ENCODE measurements at places on chromosomes 7 and 10.
A peak's percentile ranks its signal among the peaks of the same experiment; 100 is the strongest.

- ATAC-seq, result peak; percentile 75
These were observed 32.8 kb downstream of the CPVL start for GRCh38 chr7:29113384-29114102.

DNA sequence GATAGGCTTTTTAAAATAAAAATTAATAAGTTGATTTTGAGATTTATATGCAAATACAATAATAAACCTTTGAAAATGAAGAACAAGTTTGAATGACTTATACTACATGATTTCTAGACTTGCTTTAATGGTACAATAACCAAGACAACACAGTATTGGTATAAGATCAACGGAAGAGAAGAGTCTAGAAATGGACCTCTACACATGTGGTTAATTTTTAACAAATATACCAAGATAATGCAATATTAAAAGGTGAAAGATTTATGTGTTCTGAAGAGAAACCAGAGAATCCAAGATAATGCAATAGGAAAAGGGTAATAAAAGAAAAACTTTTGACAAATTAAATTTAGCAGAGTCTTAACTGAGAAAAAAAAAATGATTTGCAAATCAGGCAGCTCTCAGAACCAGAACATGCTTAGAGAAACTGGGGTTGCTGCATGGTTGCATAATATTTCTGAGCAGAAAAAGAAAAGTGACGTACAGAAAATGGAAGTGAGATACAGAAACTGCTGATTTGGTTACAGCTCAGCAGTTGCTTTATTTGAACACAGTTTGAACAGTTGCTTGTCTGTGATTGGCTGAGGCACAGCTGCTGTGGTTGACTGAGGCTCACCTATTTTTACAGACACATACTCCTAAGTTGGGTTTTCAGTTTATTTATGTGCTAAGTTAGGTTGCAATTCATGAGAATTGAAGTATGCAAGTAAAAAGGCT, 365.9 kb downstream of the CRPPA start:
- no peak for ATAC-seq

- ATAC-seq, result peak; percentile 76
These were observed 16.0 kb upstream of the SLC29A3 start for GRCh38 chr10:71302874-71303568.

- no peak for ATAC-seq
These were observed 120.3 kb upstream of the FOXK1 start for GRCh38 chr7:4561795-4562194.

DNA sequence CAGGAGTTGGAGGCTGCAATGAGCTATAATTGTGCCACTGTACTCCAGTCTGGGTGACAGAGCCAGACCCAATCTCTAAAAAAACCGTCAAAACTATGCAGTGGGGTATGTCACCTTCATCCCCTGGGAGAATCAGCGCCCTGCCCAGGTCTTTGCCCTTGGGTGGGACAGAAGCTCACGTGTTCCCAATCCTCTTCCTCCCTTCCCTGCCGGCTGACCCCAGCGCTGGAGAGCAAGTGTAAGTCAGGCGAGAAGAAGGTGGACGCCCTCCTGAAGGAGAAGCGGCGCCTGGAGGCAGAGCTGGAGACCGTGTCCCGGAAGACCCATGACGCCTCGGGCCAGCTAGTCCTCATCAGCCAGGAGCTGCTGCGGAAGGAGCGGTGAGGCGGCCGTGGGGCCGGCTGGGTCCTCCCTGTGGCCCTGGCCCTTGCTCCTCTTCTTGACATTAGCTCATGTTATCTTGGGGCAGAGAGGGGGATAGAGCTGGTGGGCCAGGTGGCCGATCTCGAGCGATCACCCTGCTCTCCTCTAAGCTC, 64.8 kb upstream of the GTF2IRD1 start:
- no peak for ATAC-seq

- ATAC-seq, result peak; percentile 83
These were observed 3.9 kb downstream of the UBE2H start for GRCh38 chr7:129948877-129949291.

DNA sequence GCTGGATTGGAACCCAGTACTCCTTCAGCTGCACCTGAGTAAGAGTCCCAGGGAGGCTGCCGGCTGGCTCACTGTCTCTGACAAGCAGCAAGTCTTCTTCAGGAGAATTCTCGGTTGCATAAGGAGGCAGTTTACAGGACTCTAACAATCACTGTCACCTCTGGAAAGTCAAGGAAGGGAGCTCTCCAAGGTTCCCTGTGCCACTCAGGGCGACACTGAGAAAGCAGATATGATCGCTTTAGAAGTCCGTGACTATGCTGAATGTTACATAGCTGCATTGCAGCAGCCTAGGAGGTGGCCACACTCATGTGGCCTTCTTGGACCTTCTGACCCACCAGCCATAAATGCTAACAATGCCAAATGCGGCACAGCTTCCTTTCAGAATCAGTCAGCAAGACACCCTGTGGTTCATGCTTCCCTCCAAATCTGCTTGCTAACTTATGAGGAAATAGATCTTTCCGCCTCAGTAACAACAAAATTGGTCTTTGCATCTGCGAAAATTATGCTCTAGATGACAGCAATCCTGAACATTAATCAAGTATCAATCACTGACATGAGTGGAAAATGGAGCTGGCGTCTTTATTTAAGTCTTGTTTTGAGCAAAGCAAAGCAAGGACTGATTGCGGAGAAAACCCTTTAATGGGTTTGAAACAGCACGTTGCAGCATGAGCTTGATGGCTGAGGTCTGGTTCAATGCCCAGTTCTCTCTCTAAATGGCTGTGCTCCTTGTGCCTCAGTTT, 132.9 kb downstream of the ATXN7L1 start:
- ATAC-seq, result no peak

GRCh38 chr10:127485153-127485857, 63.8 kb upstream of the NPS start:
- ATAC-seq, result peak; percentile 45

- no peak for ATAC-seq
These were observed 356.3 kb downstream of the DNAJB6 start for GRCh38 chr7:157693071-157693520.

GRCh38 chr7:104791080-104791479, 222.9 kb upstream of the KMT2E start:
- ATAC-seq, result no peak

DNA sequence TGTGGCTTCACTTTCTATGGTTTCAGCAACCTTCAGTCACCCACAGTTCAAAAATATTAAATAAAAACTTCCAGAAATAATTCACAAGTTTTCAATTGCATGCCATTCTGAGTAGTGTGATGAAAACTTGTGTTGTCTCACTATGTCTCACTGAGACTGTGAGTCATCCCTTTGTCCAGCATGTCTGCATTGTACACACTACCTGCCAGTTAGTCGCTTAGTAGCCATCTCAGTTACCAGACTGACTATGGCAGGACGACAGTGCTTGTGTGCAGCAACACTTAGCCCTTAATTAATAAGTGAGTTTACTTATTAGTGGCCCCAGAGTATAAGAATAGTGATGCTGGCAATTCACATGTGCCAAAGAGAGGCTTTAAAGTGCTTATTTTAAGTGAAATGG, 22.5 kb downstream of the CCDC186 start:
- peak; percentile 99 for ATAC-seq

DNA sequence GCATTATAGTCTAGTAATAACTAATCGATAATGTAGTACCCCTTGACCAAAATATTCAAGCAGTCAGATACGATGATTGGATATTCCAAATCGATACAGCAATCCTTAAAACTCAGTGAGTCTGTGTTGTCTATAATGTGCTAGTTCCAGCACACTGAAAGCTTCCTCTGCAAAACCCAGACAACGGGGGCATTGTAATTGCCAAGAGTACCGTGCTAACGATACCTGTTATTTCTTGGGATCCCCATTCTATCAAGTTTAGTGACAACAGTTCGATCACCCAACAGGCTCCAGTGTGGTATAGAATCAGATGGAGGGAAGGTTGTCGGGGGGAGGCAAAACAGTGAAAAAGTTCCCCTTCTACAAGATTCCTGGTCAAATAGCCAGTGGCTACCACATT, 865 bp downstream of the ZNF438 start:
- ATAC-seq, result no peak

DNA sequence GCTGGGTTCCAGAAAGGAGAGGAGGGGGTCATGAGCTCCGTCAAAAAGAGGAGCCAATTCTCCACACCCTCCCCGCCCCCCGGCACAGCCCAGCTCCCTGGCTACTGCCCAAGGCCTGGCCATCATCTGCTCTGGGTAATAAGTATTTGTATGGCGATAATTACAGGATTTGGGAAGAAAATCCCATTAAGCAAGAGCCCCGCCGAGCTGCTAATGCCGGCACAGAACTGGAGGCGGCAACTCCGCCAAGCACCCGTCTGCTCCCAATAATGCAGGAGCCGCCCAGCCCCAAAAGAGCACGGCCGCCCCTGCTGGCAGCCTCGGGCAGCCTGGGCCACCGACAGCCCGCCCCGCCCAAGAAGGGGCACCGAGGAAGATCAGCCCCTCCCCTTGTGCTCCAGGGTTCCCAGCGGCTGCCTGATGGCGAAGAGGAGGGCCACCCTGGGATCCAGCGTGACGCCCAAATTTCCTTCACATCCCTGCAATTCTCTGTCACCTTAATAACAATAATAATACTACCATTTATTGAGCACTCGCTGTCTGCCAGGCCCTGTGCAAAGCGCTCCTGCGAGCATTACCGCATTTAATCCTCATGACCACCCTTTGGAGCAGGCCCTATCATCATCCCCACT, 5.9 kb downstream of the SLIT1 start:
- ATAC-seq, result peak; percentile 87

DNA sequence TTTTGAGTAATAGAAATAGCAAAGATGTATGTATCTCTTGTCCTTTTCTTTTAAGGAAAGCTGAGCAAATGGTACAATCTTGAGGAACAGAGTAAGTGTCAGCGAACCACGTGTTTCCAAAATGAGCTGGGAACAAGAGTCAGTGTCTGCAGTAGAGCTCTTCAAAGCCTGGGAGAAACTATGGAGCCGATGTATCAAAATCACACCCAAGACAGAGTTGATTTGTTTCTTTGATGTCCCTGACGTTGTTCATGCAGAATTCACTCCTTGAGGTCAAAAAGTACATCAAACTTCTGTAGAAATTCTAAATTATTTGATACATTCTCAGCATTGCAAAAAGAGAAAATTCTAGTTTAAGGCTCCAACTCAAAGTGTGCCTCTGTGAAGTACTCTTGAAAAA, 216.5 kb downstream of the SKIDA1 start:
- ATAC-seq, result no peak

DNA sequence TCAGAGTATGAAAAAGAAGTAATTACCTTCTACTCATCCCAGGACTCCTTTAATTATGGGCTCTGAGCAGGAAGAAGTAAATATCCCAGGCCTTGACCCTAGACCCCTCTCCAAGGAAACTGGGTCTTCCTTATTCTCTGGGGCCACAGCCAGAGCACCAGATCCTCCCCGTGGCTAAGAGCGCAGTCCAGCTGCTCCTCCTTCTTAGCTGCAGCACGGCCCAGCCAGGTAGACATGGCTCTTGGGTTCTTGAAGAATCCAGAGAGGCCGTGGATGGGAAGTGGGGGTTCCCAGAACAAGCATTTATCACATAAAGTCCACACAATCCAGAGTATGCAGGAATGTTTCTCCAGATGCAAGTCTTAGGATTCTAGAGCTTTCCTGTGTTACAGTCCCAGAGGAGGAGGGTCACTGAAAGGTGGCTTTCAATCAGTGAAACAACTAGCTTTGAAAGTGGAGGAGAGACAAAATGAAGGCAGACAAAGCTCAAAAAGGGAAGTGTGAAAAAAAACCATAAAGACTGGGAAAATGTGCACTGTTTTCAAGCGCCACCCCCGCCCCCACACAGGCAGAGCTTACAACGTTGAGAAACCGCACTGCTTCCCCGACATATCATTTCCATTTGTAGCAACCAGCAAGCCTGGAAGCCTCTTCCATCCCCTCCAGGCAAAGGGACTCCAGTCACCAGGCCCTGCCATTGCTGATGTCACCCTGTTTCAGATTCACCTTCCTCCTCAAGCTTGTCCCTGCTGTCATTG, 396.5 kb upstream of the MKI67 start:
- no peak for ATAC-seq

- no peak for ATAC-seq
These were observed 4.9 kb downstream of the SMARCD3 start for GRCh38 chr7:151243408-151244195.

GRCh38 chr7:2719007-2719406, 31.0 kb downstream of the AMZ1 start:
- peak; percentile 78 for ATAC-seq

GRCh38 chr10:12042409-12042796, 206 bp downstream of the UPF2 start:
- peak; percentile 48 for ATAC-seq

GRCh38 chr10:127349737-127350136, 153.3 kb upstream of the INSYN2A start:
- no peak for ATAC-seq

- no peak for ATAC-seq
These were observed 12.7 kb upstream of the EFCAB10 start for GRCh38 chr7:105594034-105594433.

GRCh38 chr10:21487416-21488180, 37.9 kb downstream of the SKIDA1 start:
- no peak for ATAC-seq

GRCh38 chr10:12208460-12208859, 12.5 kb downstream of the CDC123 start:
- ATAC-seq, result no peak

GRCh38 chr7:49564379-49564714, 209.1 kb upstream of the VWC2 start:
- no peak for ATAC-seq

GRCh38 chr7:103687272-103687671, 241.3 kb upstream of the SLC26A5 start:
- no peak for ATAC-seq

DNA sequence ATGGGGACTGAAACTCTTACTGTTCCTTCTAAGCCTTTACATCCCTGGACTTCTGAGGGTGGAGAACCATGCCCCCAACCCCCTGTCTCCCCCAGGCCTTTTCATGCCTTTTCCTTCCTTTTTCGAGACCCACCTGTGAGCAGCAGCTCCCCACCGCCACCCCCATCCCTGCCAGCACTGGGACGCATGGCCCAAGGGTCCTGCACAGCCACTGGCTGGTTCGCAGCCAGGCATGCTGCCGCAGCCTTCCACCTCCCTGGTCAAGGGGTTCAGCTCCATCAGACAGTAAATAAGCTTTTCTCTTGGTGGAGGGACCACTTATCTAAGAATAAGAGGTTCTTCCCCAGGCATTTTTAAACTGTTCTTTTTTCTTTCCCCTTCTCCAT, 584.4 kb downstream of the GRM8 start:
- ATAC-seq, result no peak

All from SK-N-SH treated with all-trans-retinoic acid at 6 μM for 48 hours (cell line).